Karpas-422 (cell line): ENCODE measurements at places on chromosomes 16 and 17. TPM values are rescaled to one million over a fixed set of nuclear protein-coding genes. Genes with fewer than 3 reads are reported as not detected.
A peak's percentile ranks its signal among the peaks of the same experiment; 100 is the strongest.

ITGAE gene
- 20.6 and 51.3 TPM in 2 replicates for total RNA-seq

TMEM238L gene
- total RNA-seq: not detected in 2 replicates

RHOT1 gene
- total RNA-seq: 36.9 and 87.5 TPM in 2 replicates

GRCh38 chr17:43644081-43644480 is 17.6 kb downstream of the MEOX1 start:
- DNase-seq: no peak
- no peak overlapping the region for H3K4me3 ChIP-seq
- H3K4me1 ChIP-seq: no peaks in the 10 kb centered on the region
- H3K36me3 ChIP-seq: no peaks in the 10 kb centered on the region
- no peak overlapping the region for H3K27ac ChIP-seq
- H3K27me3 ChIP-seq: no peaks in the 10 kb centered on the region

DNA sequence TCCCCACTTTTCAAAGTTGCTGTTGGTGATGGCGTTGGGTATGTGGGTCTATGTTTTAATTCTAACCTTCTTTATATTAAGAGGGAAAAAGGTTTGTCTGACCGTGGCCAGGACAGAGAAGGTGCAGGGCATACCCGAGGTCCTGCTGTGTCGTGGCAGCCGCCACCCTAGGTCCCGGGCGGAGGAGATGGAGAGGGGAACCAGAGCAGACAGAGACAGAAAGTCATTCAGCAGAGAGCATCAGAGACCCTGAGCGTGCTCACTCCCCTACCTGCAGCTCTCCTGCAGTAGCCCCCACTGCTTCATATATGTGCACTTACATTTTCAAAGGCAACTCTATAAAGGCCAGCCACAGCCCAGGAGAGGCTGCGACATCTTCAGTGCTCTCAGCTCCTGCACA is 327.2 kb upstream of the TNRC6C start:
- no peak overlapping the region for H3K4me3 ChIP-seq
- H3K36me3 ChIP-seq: no peaks in the 10 kb centered on the region
- H3K4me1 ChIP-seq: no peaks in the 10 kb centered on the region
- no peak overlapping the region for H3K27ac ChIP-seq
- DNase-seq: no peak

DNA sequence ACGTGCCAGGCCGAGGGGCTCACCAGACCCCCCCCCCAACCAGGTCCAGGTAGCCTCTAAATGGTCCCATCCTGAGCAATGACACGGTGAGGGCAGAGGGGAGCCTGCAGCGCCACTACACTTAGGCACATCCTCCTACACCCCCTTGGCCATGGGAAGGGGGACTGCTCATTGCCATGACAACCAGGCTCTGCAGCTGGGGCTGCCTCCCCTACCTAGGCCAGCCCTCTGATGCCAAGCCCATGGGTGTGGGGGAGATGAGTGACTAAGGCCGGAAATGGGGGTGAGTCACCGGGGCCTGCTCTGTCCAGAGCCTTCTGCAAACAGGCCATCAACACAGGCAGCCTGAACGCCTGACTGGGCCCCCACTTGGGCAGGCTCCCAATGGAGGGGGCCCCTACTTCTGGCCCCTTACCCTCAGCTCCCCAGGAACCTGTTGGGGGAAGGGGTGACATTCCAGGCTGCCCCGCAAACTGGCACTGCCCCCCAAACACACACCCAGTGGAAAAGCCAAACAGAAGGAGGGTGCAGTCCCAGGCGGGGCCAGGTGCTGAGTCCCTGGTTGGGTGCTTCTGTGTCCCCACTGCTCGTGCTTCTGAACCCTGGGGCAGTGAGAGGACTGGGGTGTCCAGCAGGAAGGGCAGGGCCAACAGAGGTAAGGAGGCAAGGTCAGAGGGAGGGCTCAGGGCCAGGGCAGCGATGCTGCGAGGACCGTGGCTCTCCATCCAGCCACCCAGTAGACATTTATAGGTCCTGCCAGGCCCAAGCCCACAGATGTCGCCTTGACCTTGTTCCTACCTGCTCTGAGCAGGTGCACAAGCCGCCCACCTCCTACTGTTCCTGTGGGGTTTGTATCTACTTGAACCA is 8.2 kb downstream of the PLCD3 start:
- H3K4me3 ChIP-seq: no peak overlapping the region
- H3K4me1 ChIP-seq: peaks cover 4% of the 10 kb centered on the region; the same call in 1 of the 2 replicates
- peak; percentile 60 for DNase-seq
- H3K36me3 ChIP-seq: no peaks in the 10 kb centered on the region
- no peak overlapping the region for H3K27ac ChIP-seq
- no peaks in the 10 kb centered on the region for H3K27me3 ChIP-seq

- H3K27me3 ChIP-seq: no peaks in the 10 kb centered on the region
- DNase-seq: no peak
- peak overlapping the region; percentile 53 for H3K27ac ChIP-seq
- H3K4me1 ChIP-seq: peaks cover 42% of the 10 kb centered on the region
Observed at GRCh38 chr16:49588729-49589384, 215.3 kb downstream of the C16orf78 start.

DNA sequence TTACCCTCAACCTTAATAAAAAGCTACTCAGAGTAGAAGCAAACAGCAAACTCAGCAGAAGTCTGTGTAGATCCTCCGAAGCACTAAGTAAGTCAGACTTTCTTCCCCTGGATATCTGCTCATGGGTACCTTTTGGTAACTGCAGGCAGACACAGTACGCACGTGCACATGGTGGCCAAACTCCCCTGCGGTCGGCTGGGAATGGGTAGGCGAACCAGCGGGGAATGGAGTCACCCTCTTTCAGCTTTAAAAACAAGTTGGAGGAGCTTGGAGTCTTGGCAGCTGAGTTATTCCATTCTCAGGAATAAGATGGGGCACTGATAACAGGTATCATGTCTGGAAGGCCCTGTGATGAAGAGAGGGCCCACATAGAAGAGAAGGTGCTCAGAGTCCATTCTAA is 16.3 kb downstream of the CYB561 start:
- no peak for DNase-seq
- H3K4me3 ChIP-seq: no peak overlapping the region
- no peak overlapping the region for H3K27ac ChIP-seq
- H3K4me1 ChIP-seq: peaks cover 6% of the 10 kb centered on the region

DNA sequence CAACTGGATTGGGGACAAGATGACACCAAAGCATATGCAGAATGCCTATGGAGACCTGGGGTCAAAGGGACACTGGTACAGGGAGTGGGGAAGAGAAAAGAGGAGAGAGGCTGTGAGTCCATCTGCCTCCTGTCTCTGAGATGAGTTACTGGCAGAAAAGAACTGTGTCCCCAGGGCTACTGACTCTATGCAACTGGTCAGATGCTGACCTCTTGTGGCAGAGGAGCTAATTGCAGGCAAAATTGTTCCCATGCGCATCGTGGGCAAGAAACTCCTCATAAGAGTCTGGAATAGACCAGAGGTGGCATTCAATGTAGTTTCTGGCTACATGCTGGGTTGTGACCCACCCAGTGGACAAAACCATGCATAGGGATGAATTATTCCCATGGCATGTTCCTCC is 26.1 kb upstream of the MLKL start:
- H3K4me1 ChIP-seq: no peaks in the 10 kb centered on the region
- no peak overlapping the region for H3K4me3 ChIP-seq
- no peaks in the 10 kb centered on the region for H3K27me3 ChIP-seq

- no peak overlapping the region for H3K27ac ChIP-seq
- H3K4me1 ChIP-seq: no peaks in the 10 kb centered on the region
- H3K4me3 ChIP-seq: no peak overlapping the region
Observed at GRCh38 chr16:1687427-1688316, 9.6 kb downstream of the JPT2 start.

DNA sequence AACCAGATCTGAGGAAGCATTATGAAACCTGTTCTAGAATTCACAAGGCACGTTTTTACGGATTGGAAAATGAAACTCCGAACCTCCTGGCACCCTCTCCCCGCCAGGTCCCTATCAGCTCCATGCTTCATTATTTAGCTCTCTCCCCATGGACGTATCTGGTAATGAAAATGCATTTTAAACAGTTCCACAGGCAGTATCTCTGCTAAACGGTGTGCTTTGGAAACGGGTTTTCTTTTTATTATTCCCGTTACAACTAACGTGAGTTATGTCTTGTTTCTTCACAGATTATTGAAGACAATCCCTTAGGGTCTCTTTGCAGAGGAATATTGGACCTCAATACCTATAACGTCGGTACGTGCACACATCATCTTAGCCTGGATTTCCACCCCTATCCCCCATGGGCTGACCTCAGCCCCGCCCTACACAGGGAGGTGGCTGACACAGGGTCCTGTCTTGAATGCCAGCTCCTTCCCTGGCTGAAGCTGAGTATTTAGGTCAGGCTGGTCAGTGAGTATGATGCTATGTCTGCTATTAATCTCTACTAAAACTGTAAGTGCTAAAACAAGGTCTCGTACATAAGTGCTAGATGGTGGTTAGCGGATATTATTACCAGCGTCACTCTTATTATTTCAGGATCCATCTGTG is 82.9 kb downstream of the SDR42E1 start:
- peaks cover 88% of the 10 kb centered on the region for H3K36me3 ChIP-seq
- no peaks in the 10 kb centered on the region for H3K27me3 ChIP-seq
- no peak for DNase-seq
- no peaks in the 10 kb centered on the region for H3K4me1 ChIP-seq
- H3K4me3 ChIP-seq: no peak overlapping the region
- H3K27ac ChIP-seq: no peak overlapping the region

DNA sequence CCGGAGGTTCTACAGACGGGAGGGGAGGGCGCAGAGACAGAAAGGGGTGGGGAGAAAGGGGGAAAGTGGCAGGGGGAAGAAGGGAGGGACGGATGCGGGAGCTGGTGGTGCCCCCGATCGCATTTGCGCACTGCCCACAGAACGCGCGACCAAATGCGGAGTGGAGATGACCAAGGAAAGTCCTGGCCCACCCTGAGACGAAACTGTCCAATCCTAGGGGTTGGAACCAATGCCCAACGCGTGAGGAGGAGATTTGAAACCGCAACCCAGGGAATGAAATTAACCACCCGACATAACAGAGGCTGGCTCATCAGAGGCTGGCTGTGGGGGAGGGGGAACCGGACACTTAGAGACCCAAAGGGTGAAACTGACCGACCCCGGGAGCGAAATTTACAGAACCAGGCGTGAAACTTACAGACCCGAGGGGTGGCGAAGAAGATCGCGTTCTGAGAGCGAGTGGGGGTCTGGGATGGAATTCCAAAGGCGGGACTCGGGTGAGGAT is 1.4 kb downstream of the HES7 start:
- H3K27ac ChIP-seq: no peak overlapping the region
- DNase-seq: no peak
- H3K4me1 ChIP-seq: peaks cover 82% of the 10 kb centered on the region
- peak overlapping the region; percentile 92 for H3K4me3 ChIP-seq

GRCh38 chr17:76385892-76386786 is 1.7 kb downstream of the SPHK1 start:
- peak; percentile 95 for DNase-seq
- peaks cover 32% of the 10 kb centered on the region for H3K4me1 ChIP-seq
- H3K27me3 ChIP-seq: no peaks in the 10 kb centered on the region
- H3K27ac ChIP-seq: no peak overlapping the region
- H3K36me3 ChIP-seq: no peaks in the 10 kb centered on the region

GRCh38 chr17:13584701-13585080 is 17.0 kb downstream of the HS3ST3A1 start:
- H3K27ac ChIP-seq: no peak overlapping the region
- no peaks in the 10 kb centered on the region for H3K27me3 ChIP-seq
- H3K36me3 ChIP-seq: no peaks in the 10 kb centered on the region
- no peak for DNase-seq
- H3K4me3 ChIP-seq: no peak overlapping the region

GRCh38 chr16:86882586-86883280 is 304.4 kb downstream of the FOXL1 start:
- no peaks in the 10 kb centered on the region for H3K27me3 ChIP-seq
- no peak overlapping the region for H3K4me3 ChIP-seq
- no peaks in the 10 kb centered on the region for H3K36me3 ChIP-seq
- DNase-seq: no peak
- H3K4me1 ChIP-seq: no peaks in the 10 kb centered on the region
